Endodermal cell (in vitro differentiated cells): ENCODE measurements at places on chromosomes 16 and 17. TPM values are rescaled to one million over a fixed set of nuclear protein-coding genes. Genes with fewer than 3 reads are reported as not detected.

SMG6 gene
- total RNA-seq: 50.6 and 56.7 TPM in 2 replicates

NPIPA2 gene
- 5.3 to 10.5 TPM (median 7.5 TPM) in 3 replicates for total RNA-seq

CCL8 gene
- not detected in 3 replicates for total RNA-seq

TLCD1 gene
- total RNA-seq: 11.8 to 17.0 TPM (median 12.1 TPM) in 3 replicates

CD19 gene
- total RNA-seq: 0.20 TPM in 1 of 2 replicates, not detected in the other

SPEM1 gene
- 0.46 TPM in 1 of 2 replicates, not detected in the other for total RNA-seq

PHOSPHO1 gene
- 1.3 and 1.4 TPM in 2 replicates for total RNA-seq

GRCh38 chr16:51012396-51012795 is 138.7 kb downstream of the SALL1 start:
- H3K4me3 ChIP-seq: no peak overlapping the region
- H3K27ac ChIP-seq: no peak overlapping the region
- H3K36me3 ChIP-seq: no peaks in the 10 kb centered on the region
- H3K4me1 ChIP-seq: peaks cover 6% of the 10 kb centered on the region
- peak; percentile 62 for DNase-seq
- no peaks in the 10 kb centered on the region for H3K27me3 ChIP-seq

DNA sequence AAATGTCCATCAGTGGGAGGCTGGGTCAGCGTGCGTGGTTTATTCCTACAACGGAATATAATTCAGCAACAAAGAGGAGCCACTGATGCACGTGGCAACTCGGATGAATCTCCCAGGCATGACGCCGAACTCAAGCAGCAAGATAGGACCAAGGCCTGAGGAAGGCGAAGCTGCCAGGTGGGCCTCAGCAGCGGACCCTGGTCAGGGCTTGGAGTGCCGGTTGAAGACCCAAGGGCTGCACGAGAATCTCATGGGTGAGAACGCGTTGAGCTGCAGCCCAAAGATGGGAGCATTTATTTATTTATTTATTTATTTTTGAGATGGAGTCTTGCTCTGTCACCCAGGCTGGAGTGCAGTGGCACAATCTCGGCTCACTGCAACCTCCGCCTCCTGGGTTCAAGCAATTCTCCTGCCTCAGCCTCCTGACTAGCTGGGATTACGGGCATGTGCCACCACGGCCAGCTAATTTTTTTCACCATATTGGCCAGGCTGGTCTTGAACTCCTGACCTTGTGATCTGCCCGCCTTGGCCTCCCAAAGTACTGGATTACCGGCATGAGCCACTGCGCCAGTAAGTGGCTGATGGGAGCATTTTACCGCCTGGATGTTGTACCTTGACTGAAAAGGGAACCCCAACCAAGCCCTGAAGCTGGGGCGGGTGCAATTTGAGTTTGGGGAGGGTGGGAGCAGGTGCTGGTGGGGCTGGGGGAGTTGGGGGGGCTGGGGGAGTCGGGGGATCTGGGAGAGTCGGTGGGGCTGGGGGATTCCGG is 18.1 kb upstream of the BAHCC1 start:
- no peak overlapping the region for H3K27ac ChIP-seq
- no peak overlapping the region for H3K4me3 ChIP-seq

- H3K4me3 ChIP-seq: no peak overlapping the region
- peaks cover 69% of the 10 kb centered on the region for H3K36me3 ChIP-seq
- H3K27me3 ChIP-seq: no peaks in the 10 kb centered on the region
- H3K27ac ChIP-seq: no peak overlapping the region
These were observed 19.0 kb downstream of the HEATR9 start for GRCh38 chr17:35849469-35850348.

GRCh38 chr17:74037320-74037719 is 166.2 kb upstream of the RPL38 start:
- DNase-seq: peak; percentile 83
- H3K27ac ChIP-seq: no peak overlapping the region
- H3K36me3 ChIP-seq: no peaks in the 10 kb centered on the region

DNA sequence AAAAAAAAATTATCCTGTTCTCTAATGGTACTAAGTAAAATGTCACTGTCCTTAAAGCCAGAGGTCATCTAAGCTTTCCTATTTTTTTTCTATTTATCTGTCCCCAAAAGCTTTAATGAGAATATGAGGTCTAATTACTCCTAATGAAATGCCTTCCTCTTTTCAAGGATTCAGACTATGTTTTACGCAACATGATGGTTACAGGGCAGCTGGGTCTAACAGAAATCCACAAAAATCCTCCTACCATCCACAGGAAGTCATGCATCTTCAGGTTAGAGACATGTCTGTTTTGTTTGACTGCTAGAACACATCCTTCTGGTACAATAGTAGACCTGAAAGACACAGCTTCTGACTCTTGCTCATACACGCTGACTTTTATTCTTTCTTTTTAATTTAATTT is 29.7 kb upstream of the NSRP1 start:
- no peak overlapping the region for H3K4me3 ChIP-seq
- H3K36me3 ChIP-seq: no peaks in the 10 kb centered on the region
- H3K27me3 ChIP-seq: peaks cover 6% of the 10 kb centered on the region
- H3K4me1 ChIP-seq: no peaks in the 10 kb centered on the region
- no peak overlapping the region for H3K27ac ChIP-seq

DNA sequence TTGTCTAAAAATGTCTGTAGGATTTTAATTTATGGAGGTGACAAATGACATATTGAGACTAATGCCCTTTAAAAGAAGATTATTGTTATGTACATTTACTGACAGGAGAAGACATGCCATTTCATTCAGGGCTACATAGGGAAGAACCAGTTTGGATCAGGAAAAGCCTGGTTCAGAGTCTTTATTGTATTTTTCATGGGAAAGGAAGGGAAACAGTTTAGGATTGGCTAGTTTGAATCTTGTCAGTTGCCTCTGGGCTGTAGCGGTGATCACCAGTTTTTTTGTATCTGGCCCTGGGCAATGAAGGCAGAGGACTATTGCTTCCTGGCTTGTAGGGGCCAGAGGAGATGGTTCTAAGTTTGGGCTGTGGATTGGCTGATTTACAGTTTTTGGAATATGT is 31.8 kb downstream of the NSRP1 start:
- H3K4me3 ChIP-seq: no peak overlapping the region
- no peaks in the 10 kb centered on the region for H3K4me1 ChIP-seq
- no peak overlapping the region for H3K27ac ChIP-seq
- no peaks in the 10 kb centered on the region for H3K27me3 ChIP-seq
- no peak for DNase-seq

GRCh38 chr17:27457731-27458523 is 1.7 kb downstream of the KSR1 start:
- no peaks in the 10 kb centered on the region for H3K27me3 ChIP-seq
- peaks cover 23% of the 10 kb centered on the region for H3K4me1 ChIP-seq
- peak overlapping the region; percentile 93 for H3K4me3 ChIP-seq

- no peak overlapping the region for H3K4me3 ChIP-seq
- H3K4me1 ChIP-seq: peaks cover 4% of the 10 kb centered on the region
- no peak overlapping the region for H3K27ac ChIP-seq
- H3K36me3 ChIP-seq: no peaks in the 10 kb centered on the region
- no peak for DNase-seq
These were observed 288.6 kb downstream of the SNX29 start for GRCh38 chr16:12265108-12265507.

- no peaks in the 10 kb centered on the region for H3K4me1 ChIP-seq
- H3K36me3 ChIP-seq: peaks cover 30% of the 10 kb centered on the region
- H3K27ac ChIP-seq: no peak overlapping the region
- DNase-seq: no peak
- no peaks in the 10 kb centered on the region for H3K27me3 ChIP-seq
These were observed 1.5 kb downstream of the ATPAF2 start for GRCh38 chr17:18037486-18037885.

GRCh38 chr16:35295856-35296255 is 1836.4 kb downstream of the TP53TG3F start:
- no peak overlapping the region for H3K27ac ChIP-seq
- no peaks in the 10 kb centered on the region for H3K4me1 ChIP-seq
- H3K27me3 ChIP-seq: no peaks in the 10 kb centered on the region
- no peak overlapping the region for H3K4me3 ChIP-seq

- H3K27ac ChIP-seq: no peak overlapping the region
- no peaks in the 10 kb centered on the region for H3K27me3 ChIP-seq
- no peak for DNase-seq
- no peak overlapping the region for H3K4me3 ChIP-seq
These were observed 93.9 kb upstream of the CORO6 start for GRCh38 chr17:29716566-29716965.

GRCh38 chr17:21194703-21195102 is 19.3 kb downstream of the TMEM11 start:
- H3K27me3 ChIP-seq: no peaks in the 10 kb centered on the region
- H3K27ac ChIP-seq: no peak overlapping the region
- H3K36me3 ChIP-seq: peaks cover 70% of the 10 kb centered on the region
- H3K4me1 ChIP-seq: peaks cover 3% of the 10 kb centered on the region

DNA sequence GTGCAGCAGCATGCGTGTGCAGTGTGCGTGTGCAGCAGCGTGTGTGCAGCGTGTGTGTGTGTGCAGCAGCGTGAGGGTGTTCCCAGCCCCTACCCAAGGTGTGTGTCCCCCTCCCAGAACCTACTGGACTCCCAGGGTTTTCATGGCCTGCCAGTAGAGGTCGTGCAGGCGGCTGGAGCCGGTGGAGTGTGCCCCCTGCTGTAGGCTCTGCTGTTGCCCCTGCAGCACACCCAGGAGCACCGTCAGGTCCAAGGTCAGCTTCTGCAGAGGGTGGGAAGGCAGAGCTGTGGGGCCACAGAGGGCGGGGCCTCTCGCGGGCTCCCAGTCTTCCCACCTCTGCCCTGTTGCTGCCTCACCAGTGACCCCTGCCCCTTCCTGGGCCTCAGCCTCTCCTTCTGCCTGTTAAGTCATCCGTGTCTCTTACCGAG is 14.9 kb downstream of the MYBBP1A start:
- DNase-seq: peak; percentile 84
- no peak overlapping the region for H3K27ac ChIP-seq
- no peaks in the 10 kb centered on the region for H3K4me1 ChIP-seq
- H3K36me3 ChIP-seq: peaks cover 23% of the 10 kb centered on the region
- H3K4me3 ChIP-seq: no peak overlapping the region
- H3K27me3 ChIP-seq: no peaks in the 10 kb centered on the region

- no peaks in the 10 kb centered on the region for H3K36me3 ChIP-seq
- DNase-seq: no peak
- no peaks in the 10 kb centered on the region for H3K4me1 ChIP-seq
- no peaks in the 10 kb centered on the region for H3K27me3 ChIP-seq
- H3K4me3 ChIP-seq: no peak overlapping the region
- H3K27ac ChIP-seq: no peak overlapping the region
These were observed 1401.0 kb downstream of the CDH11 start for GRCh38 chr16:63720848-63721247.

DNA sequence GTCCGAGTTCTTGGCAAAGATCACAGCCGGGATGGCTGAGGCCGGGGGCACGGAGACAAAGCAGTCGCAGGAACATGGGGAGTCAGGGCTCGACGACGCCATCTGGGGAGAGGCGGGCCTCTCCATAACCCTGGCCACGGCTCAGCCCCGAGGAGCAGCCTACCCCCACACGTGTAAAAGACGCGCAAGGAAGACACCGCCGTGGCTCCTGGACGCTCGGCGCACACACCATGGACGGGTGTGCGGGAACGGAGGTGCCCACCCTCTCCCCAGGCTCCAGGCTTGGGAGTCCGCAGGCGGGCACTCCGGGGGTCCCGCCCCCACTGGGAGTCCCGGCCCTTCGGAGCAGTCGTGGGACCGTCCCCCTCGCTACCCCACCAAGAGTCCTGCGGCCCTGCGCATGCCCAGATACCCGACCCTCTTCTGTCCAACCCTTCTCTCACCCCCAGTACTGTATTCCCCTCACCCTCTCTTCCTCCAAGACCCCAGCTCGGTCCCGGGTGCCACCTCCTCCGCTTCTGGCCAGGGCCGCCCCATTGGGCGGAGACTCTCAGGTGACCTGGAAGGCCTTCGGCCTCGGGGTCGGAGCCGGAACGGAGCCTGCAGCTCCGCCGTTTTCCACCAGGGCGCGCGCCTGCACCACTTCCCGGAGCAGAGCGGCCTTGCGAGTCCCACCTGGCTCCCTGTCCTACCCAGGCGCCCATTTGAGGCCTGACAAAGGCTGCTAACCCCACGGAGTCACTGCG is at the start of gene SCRN2:
SCRN2 (minus strand) TSS at position 532 of the 746 bp plus-strand sequence; CDS start at position 102, 430 bp downstream.
- no peak within 1 kb of the TSS for H3K27ac ChIP-seq
- H3K36me3 ChIP-seq: no peaks in the 10 kb centered on the region
- H3K27me3 ChIP-seq: peaks cover 9% of the 10 kb centered on the region

DNA sequence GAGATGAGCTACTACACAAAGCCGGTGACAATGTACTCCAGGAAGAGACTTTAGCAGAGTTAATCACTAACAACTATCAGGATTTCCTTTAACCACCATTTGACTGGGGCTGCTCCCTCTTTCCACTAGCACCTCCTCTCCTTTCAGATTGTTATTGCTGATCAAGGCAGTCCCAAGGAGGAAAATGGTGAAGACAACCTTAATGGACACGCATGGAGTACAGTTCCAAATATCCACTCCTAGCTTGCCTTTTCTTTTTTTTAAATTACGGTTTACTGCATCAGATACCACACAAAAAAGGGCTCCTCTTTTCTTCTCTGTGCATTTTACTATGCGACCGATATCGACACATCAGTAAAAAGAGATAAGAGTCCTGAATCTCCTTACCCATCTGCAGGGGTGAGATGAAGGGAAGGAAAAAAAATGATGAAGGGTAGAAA is 30.9 kb downstream of the FAM222B start:
- peak overlapping the region; percentile 98 for H3K4me3 ChIP-seq
- H3K4me1 ChIP-seq: peaks cover 4% of the 10 kb centered on the region
- H3K27ac ChIP-seq: peak overlapping the region; percentile 98
- H3K27me3 ChIP-seq: no peaks in the 10 kb centered on the region

- H3K4me3 ChIP-seq: no peak overlapping the region
- peaks cover 2% of the 10 kb centered on the region for H3K4me1 ChIP-seq
- no peak overlapping the region for H3K27ac ChIP-seq
- no peaks in the 10 kb centered on the region for H3K27me3 ChIP-seq
- peak; percentile 74 for DNase-seq
These were observed 9.6 kb upstream of the EIF1 start for GRCh38 chr17:41678907-41679739.

DNA sequence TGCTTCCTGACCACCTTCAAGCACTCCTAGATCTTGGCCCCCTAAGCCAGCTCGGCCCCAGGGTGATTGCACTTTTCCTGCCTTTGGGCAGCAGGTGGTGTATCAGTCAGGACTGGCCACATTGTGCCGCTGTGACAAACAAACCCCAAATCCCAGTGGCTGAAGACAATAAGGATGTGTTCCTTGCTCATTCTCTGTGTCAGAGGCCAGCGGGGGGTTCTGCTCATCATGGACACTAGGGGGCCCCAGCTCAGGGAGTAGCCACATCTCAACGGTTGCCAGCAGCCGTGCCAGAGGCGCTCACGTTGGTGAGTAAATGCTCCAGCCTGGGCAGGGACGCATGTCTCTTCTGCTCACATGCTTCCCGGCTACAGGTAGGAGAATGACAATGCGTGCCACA is 60.4 kb downstream of the ZDHHC7 start:
- DNase-seq: peak; percentile 69
- H3K27ac ChIP-seq: no peak overlapping the region
- no peaks in the 10 kb centered on the region for H3K27me3 ChIP-seq

DNA sequence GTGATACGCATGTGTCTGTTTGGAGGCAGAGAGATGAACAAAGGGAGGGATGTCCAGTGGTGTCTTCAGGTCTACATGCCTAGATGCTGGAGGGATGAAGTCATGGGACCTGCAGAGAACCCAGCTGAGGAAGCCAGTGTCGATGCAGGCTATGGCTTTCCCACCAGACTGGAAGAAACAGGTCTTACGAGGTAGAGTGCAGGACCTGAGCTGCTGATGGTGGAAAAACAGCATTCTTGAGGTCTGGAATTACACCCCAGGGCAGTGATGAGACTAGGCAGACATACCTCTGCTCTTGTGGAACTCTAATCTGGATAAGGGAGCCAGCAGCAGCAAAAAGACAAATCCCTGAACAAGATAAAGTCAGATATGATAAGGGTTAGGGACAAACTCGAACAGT is 37.4 kb downstream of the ARSG start:
- no peak overlapping the region for H3K4me3 ChIP-seq
- peaks cover 2% of the 10 kb centered on the region for H3K4me1 ChIP-seq
- no peak overlapping the region for H3K27ac ChIP-seq
- peaks cover 10% of the 10 kb centered on the region for H3K27me3 ChIP-seq
- DNase-seq: no peak
- no peaks in the 10 kb centered on the region for H3K36me3 ChIP-seq
